ENCODE measurements at places on chromosomes 5 and 9. TPM values are rescaled to one million over a fixed set of nuclear protein-coding genes. Genes with fewer than 3 reads are reported as not detected.
A peak's percentile ranks its signal among the peaks of the same experiment; 100 is the strongest.

GRCh38 chr9:134380542-134381271 lies 54.5 kb downstream of the RXRA start:
- DNase-seq = no peak

The LECT2 gene
- polyA plus RNA-seq = 5.1 TPM

GRCh38 chr5:93805616-93806379 lies 64.4 kb upstream of the POU5F2 start:
- DNase-seq = no peak

The ARL14EPL gene
- 0.15 TPM for polyA plus RNA-seq

DNA sequence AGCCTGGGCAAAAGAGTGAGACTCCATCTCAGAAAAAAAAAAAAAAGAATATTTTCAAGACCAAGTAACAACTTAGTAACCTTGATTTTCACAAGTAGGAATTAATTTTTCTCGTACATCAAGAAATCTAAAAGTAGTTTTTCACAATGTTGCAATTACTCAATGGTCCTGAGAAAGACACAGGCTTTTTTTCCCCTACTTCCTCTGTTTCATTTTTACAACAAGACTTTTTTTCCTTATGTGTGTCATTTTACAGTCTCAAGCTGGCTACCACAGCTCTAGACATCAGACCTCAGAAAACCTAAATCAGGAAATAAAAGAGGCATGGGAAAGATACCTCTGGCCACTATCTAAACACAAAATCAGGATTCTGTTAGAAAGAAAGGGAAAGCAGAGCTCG lies 45.9 kb downstream of the WDR36 start:
- DNase-seq = no peak

The EPB41L4A gene
- 26.2 TPM for polyA plus RNA-seq

The NOL8 gene
- polyA plus RNA-seq = 48.8 TPM

The CDX1 gene
- 0.75 TPM for polyA plus RNA-seq

The ZDHHC11B gene
- 9.0 TPM for polyA plus RNA-seq

The SHC3 gene
- 2.7 TPM for polyA plus RNA-seq

GRCh38 chr9:91211919-91212318 lies 149.8 kb downstream of the AUH start:
- no peak for DNase-seq

The PRR7 gene
- polyA plus RNA-seq = 0.96 TPM

The HAVCR2 gene
- 13.9 TPM for polyA plus RNA-seq

DNA sequence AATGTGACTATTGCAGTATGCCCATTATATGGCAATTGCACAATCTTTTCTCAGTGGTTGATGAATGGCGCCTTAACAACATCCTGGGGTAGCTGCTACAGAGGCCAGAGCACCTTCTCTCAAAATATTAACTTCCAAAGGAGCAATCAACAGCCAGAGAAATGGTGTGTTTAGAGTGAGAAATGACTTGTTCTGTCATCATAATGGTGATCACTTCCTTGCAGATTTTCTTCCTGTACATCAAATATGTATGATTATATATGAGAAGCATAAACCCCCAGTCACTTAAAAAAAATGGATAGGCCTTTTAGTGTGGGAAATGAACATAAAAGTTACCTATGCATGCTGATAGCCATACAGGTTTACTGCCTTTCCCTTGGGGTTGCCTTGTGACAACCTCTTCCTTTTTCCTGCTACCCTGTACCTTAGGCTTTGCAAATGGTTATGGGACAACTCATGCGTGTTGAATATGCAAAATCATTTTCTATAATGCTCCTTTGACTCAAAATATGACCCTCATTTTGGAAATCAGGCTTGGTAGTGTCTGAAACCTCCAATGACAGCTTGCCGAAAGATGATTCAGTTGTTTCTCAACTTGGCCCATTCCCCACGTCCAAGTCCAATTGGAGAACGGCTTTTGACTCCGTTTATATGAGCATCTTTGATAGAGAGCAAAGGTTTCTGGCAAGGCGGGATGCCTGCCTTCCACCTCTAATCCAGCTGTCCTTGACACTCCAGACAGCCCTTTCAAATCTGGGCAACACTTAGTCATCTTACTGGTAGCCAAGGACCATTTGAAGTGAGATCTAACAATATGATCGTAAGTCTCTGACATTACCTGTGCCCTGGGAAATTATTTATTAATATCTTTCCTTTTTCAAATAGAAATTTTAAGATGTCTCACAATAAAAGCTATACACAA lies 69.3 kb downstream of the SLC1A1 start:
- DNase-seq = no peak

GRCh38 chr9:27278374-27278773 lies 18.6 kb downstream of the EQTN start:
- DNase-seq = no peak

- no peak for DNase-seq
Measured at GRCh38 chr9:92353051-92353450, 27.3 kb downstream of the CENPP start.

DNA sequence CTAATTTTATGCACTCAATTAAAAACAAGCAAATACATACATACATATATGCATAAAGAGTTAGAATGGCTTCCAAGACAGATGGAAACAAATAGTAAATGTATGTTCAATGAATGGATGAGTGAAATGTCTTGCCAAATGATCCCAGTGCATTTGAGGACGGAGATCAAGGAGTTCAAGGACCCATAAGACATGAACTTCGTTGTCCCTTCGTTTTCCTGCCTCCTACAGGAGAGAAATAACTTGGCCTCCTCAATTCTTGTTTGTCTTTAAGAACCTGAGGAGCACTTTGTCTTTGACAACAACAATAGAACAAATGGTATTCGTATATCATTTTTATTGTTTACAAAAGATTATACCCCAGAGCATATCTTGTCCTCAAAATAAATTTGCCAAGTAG lies 2.4 kb upstream of the PAPPA start:
- DNase-seq = no peak

DNA sequence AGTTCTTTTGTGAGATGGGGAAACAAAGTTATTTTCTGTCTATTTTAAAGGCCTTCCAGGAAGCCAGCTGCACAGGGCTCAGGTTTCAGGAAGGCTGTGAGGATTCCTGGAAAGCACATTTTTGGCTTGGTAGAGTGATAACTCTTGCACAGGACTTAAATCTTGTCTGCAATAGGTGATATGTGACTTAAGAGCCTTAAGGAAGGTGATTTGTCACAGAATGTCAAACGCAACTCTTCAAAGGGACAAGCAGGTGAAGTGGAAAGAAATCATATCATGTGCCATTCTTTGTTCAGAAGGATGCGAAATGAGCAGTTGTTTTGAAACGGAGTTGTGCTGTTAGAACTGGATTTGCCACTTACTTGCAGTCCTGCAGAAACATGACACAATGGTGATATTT lies 459.3 kb downstream of the MAT2B start:
- DNase-seq = peak; percentile 28

The GABRA6 gene
- not detected for polyA plus RNA-seq

DNA sequence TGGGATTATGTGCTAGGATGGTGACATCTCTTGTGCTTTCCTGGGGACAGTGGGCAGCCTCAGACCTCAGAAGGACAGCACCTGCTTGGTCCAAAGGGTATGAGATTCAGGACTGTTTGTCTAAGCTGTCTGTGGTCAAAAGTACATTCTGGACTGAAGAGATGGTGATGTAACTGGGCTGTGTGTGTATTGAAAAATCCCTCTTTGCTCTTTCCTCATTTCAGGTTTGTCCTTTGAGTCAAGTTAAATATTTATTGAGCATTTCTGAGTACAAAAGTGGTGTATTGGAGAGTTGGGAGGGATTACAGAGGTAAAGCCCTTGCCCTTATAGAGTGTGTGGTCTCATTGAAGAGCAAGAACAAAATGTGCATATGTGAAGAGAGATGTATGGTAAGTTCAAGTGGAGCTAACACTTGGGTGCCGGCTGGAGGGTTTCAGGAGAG lies 46.7 kb downstream of the RCL1 start:
- DNase-seq = no peak

The MOB3B gene
- 25.6 TPM for polyA plus RNA-seq

GRCh38 chr9:78510035-78510434 lies 213.1 kb downstream of the PSAT1 start:
- DNase-seq = no peak

DNA sequence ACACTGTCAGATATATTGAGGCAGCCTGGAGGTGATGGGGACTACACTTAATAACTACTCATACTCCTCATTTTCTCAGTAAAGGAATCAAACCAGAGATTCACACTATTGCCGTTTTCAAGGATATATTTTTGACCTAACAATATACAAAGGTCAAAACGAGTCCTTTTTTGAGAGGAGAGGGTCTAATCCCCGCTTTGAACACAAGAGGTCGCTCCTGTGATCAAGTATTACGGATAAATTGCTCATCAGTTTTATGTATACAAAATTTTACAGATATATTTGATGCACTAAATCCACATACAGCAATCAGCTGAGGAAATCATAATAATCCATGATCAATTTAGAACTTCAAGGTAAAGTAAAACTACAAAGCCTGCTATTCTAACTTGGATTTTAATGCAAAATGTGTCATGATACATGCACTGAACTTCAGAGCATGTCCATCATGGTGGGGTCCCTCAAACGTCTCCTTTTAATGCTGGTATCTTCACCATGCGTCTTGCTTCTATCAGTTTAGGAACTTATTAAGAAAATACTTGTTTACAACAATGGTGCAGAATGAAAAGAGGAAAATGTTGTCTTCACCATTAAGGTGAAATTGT lies 2.5 kb upstream of the ISL1 start:
- no peak for DNase-seq

The SLC6A19 gene
- 83.3 TPM for polyA plus RNA-seq

The CDC20B gene
- polyA plus RNA-seq = 0.59 TPM

The MELK gene
- polyA plus RNA-seq = 16.1 TPM

The CCDC183 gene
- 5.8 TPM for polyA plus RNA-seq

The MEGF9 gene
- 19.2 TPM for polyA plus RNA-seq

DNA sequence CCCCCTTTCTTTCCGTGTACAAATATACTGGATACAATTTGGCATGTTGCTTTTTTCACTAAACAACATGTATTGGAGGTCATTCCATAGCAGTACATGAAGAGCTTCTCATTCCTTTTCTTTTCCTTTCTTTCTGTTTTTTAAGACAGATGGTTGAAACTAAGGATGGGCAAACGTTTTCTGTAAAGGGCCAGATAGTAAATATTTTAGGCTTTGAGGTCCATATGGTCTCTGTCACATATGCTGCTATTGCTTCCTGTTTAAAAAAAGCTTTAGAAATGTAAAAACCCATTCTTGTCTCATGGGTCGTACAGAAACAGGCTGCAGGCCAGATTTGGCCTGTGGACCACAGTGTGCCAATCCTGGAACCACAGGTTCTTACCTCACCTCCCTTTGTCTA lies 160.1 kb downstream of the ACER2 start:
- DNase-seq = no peak

The ITK gene
- polyA plus RNA-seq = 0.14 TPM

The RAD50 gene
- polyA plus RNA-seq = 36.6 TPM

The CYFIP2 gene
- polyA plus RNA-seq = 142 TPM

- no peak for DNase-seq
Measured at GRCh38 chr5:72624641-72625236, 117.5 kb upstream of the ZNF366 start.

DNA sequence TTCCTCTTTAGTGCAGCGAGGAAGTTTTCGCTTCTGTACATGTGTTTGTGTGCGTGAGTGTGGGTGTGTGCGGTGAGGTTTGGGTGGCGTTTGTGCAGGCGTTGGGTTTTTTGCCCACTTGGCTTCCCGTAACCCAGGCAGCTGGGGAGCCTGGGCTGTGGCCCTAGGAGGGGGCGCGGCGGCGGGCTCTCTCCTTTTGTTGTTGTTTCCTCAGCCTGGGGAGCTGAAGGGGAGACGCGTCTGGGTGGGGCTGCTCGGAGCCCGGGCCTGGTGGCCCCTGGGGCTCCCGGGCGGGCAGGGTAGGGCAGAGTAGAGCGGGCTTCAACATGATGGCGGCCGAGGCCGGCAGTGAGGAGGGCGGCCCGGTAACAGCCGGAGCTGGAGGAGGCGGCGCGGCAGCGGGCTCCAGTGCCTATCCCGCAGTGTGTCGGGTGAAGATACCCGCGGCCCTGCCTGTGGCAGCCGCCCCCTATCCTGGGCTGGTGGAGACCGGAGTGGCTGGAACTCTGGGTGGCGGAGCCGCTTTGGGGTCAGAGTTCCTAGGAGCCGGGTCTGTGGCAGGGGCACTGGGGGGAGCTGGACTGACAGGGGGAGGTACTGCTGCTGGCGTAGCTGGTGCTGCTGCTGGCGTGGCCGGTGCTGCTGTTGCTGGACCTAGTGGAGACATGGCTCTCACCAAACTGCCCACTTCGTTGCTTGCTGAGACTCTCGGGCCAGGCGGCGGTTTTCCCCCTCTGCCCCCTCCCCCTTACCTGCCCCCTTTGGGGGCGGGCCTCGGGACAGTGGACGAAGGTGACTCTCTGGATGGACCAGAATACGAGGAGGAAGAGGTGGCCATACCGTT lies 665 bp downstream of the RASA1 start:
- DNase-seq = peak; percentile 60

The SYNPO gene
- polyA plus RNA-seq = 111 TPM

DNA sequence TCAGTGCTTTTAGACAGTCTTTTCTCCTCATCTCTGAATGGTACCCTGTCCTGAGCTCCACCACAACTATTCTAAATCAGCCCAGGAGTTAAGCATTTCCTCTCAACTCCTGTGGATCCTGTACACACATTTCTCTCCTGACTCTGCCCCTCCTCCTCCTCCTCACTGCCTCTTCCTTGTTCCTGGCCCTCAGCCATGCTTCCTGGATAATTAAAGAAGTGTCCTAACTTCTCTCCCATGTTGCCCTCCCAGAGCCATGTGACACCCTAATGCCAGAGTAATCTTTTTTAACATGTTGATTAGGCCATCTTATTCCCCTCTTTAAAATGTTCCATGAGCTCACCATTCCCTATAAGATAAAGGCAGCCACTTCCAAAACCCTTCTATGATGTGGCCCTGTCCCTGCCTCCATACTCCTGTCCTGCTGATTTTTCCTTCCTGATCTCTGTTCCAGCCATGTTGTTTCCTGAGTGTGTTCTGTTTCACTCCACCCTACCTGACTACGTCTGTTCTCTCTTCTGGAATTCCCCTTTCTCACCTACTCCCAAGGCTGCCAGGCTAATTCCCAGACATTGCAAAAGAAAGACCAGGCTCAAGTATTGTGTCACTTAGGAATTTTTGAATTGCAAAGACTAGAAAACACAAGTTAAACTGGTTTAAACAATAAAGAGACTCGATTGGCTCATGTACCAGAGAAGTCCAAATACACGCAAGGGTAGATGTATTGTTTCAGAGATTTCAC lies 295.2 kb downstream of the MAST4 start:
- no peak for DNase-seq

DNA sequence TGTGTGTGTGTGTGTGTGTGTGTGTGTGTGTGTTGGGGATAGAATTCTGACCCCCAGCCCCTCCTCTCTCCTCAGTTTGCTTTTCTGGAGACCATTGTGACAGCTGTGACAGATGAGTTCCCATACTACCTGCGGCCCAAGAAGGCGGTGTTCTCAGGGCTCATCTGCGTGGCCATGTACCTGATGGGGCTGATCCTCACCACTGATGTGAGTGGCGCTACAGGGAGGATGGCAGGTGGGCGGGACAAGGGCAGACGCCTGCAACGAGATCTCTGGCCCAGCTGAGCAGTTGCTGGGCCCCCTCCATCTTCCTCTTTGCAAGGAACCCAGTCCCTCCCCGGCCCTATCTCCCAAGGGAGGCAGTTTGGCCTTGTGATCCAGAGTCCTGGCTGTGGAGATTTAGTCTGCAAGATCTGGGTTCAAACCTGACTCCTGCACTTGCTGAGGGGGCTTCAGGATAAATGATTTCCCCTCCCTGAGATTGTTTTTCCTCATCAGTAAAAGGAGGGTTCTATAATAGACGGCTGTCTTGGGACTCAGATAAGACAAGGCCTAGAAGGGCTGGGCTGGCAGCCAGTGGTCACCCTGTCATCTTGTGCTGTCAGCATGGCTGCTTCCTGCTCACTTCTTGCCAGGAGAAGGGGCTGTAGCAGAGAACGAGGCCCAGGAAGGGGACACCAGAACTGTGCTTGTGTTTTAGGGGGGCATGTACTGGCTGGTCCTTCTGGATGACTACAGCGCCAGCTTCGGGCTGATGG lies 14.1 kb downstream of the SLC6A7 start:
- no peak for DNase-seq

The ADAMTSL1 gene
- 12.1 TPM for polyA plus RNA-seq
